ENCODE measurements at places on chromosomes 1 and 21.

DNA sequence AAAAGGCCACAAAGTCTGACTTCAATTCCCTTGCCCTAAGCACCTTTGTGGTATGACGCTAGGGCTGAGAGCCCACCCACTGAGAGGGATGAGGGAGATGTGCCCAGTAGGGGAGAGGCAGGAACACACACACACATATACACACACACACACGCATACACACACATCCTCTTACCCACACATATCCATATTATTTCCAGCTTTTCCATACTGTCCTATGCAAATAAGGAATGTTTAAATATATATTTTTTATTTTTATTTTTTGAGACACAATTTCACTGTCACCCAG, 3.0 kb downstream of the RAB25 start:
- no peak for DNase-seq

DNA sequence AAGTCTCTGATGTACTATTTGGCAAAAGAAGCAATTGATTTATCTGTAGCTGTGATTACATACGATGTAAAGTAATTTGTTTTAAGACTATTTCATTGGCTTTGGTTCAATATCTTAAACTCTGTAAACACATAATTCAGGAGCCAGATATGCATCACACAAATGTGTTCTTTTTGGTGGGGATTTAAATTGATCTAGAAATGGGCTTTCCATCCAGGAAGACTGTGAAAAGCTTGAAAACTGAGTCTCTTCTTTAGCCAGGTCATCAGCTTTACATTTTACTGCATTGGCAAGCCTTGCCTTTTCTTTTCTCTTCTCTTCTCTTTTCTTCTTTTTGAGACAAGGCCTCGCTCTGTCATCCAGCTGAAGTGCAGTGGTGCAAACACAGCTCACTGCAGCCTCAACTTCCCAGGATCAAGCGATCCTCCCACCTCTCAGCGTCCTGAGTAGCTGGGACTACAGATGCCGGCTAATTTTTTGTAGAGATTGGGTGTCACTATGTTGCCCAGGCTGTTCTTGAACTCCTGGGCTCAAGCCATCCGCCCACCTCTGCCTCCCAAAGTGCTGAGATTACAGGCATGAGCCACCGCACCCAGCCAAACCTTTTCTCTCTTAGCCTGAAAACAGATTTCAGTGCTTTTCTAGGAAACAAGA, 1.4 kb downstream of the RCAN3 start:
- no peak for DNase-seq

DNA sequence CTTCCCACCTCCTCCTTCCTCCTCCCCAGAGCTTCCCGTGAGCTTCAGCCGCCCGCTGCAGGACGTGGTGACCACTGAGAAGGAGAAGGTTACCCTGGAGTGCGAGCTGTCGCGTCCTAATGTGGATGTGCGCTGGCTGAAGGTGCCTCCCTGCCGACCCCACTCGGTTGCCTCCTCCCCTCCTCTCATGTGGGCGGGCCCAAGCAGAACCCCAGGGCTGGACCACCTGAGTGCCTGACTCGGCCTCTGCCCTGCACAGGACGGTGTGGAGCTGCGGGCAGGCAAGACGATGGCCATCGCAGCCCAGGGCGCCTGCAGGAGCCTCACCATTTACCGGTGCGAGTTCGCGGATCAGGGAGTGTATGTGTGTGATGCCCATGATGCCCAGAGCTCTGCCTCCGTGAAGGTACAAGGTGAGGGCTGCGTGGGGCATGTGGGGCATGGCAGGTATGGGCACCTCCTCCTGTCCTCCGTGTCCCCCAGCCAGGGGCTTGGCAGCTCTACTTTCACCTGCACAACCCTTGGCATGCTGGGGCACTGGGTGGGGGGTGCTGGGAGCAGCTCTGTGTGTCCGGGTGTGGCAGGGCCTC, 69.2 kb downstream of the OBSCN start:
- no peak for DNase-seq

DNA sequence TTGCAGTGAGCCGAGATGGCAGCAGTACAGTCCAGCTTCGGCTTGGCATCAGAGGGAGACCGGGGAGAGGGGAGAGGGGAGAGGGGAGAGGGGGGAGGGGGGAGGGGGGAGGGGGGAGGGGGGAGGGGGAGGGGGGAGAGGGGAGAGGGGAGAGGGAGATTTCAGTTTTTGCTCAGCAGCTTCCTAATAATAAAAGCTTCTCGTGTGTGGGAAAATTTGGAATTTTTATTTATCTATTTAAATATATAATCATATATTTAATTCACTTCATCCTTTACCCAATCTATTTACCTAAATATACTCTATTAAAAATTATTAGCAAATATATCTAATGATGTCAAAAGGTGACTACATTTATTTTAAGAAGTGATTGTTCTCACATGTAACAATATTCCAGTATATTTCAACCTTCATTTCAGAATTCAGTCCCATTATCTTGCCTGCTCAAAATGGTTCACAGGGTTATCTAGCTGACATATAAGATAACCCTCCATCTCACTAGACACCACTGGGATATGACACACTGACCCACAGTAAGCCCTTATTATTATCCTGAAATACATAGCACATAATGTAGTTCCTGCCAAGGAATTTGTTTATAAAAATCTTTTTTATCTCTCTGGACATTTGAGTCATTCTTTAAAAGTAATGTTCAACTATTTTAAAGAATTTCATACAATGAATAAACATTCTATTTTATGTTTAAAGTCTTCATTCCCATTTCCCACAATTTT, 105.9 kb downstream of the GPATCH2 start:
- no peak for DNase-seq

DNA sequence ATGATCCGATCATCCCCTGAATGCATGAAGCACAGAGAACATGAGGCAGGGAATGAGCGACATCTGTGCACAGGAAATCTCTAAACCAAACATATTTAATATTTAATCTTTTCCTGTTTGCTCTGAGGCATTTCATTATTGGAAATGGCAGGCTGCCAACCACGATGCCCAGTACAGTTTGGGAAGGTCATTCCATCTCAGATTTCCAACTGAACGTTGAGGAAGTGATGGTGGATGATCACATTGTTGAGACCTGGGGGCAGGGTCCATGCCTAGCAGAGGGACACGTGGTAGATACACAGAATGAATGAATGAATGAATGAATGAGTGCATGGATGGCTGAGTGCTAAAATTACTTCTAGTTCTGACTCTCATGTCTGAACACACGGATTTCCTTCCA, 15.9 kb upstream of the FASLG start:
- peak; percentile 72 for DNase-seq

DNA sequence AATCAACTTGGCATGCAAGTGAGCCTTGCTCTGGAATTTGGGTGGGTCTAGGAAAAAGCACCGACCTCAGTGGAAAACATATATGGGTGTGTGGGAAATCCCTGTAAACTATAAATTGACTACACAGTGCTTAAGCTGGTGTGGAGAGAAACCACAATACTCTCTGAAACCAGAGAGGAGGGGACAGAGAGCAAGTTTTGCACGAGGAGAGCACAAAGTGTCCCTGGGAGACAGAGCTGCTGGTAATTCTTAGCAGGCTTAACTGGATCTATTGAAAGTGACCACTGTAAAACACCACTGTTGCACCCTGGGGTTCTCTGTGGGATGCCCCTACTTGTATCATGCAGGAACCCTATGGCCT, 12.8 kb downstream of the KCNJ15 start:
- no peak for DNase-seq

DNA sequence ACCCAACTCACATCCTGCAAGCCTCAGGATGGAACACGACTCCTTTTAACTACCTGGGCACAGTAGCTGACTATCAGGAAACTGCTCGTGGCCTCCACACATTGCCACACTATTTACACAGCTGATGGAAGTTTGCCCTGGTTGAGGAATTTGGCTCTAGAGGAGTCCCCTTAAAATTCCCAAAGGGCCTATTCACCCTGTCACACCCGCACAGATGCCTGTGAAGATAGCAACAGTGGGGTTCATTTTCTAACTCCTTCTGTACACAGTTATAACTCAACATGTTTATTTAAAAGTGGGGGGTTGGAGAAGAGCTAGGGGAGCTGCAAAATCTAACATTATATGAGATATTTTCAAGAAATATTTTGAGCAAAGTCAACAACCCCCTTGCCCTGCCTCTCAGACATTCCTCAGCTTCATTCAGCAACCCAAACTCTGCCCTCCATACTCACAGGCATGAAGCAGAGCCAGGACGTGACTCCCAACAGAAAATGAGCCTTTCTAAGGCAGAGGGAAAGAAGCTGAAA, 35.8 kb upstream of the CCN1 start:
- DNase-seq, result no peak

- DNase-seq, result no peak
Observed at GRCh38 chr1:202991112-202991511, 16.1 kb upstream of the TMEM183A start.

DNA sequence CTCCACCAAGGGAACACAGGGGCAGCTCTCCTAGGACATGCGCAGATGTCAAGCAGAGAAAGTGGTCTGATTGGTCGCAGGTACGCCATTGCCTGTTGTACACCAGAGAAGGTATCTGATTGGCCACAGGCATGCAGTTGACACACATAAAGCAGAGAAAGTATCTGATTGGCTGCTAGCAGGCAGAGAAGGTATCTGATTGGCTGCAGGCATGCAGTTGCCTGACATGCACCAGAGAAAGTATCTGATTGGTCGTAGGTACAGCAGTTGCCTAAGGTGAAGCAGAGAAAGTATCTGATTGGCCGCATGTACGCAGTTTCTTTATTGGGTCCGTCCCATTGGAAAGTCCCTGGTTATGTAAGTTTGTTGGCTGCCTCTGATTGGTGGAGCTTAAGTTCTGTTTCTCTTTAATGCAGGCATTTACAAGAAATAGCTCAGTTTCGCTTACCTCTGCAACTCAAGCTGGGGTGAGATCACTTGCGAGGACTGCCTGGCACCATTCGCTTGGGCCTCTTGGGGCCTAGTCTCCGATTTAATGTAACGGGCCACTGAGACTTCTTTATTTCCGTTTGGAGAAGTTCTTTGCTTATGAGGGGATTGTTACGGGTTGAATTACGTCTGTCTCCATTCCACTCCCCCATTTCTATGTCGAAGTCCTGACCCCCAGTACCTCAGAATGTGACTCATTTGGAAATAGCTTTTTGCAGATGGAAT, 74.2 kb downstream of the SIK1 start:
- DNase-seq, result no peak

DNA sequence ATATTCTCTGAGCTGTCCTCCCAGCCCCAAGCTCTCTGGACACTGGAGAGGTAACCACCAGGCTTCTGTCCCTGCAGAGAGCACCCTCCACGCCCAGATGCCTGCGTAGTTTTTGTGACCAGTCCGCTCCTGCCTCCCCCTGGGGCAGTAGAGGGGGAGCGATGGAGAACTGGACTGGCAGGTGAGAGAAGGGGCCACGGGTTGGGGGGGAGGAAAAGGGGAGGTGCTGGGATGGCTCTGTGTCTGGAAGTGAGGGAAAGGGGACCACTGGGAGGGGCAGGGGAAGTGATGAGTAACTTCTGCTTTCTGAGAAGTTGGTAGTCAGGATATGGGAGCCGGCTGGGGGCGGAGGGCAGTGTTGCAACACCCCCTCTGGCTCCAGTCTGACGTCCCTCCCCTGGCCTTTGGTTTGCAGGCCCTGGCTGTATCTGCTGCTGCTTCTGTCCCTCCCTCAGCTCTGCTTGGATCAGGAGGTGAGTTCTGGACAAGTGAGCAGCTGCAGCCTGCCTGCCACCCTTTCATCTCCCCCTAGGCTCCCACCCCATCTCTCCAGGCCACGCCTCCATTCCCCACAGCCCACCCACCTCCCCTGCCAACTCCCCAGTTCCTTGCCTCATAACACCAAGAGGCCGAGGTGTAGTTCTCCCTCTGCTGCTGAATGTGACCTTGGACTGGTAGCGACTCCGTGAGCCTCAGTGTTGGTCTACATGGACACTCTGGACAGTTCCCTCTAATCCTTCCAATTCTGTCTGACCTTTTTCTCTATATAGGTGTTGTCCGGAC, 3.1 kb downstream of the ADAMTSL4 start:
- no peak for DNase-seq

GRCh38 chr1:40014253-40014706, 26.2 kb upstream of the CAP1 start:
- no peak for DNase-seq

DNA sequence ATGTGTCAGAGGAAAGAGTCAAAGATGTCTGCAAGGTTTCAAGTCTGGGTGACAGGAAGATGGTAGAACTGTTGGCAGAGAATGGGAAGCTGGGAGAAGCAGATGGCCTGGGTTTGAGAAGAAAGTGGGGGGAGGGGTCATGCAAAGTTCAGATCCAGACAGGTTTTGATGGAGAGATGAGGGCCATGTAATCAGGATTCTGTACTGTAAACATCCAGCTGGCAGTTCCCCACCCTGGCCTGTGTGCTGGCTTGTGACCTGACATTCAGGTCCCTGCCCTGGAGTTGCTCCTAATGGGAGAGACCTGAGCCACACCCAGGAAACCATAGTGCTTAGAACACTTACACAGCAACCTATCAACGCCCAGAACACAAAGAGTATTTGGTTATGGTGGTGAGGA, 15.6 kb upstream of the ETV3 start:
- no peak for DNase-seq

DNA sequence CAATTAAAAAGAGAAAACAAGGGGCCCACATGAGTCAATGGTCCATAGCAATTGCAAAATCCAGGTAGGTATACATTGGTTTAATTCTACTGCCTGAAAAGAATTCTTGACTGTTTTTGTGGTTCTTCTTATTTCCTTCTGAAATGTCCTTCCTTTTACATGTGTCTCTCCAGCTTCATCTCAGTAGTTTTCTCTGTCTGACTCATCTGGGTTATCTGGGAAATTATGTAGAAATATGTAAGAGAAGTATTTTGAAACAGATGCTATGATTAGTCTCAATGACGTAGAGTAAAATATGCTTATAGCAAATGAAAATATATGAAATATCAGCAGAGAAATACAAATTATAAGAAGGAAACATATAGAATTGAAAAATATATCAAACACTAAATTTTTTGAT, 953.2 kb downstream of the BRINP3 start:
- no peak for DNase-seq

Data from SHP77 treated with DMSO at 0.1 percent for 48 hours (cell line).